Right ventricle myocardium inferior (tissue), 1 donor: ENCODE measurements at places on chromosomes 11 and 22.

DNA sequence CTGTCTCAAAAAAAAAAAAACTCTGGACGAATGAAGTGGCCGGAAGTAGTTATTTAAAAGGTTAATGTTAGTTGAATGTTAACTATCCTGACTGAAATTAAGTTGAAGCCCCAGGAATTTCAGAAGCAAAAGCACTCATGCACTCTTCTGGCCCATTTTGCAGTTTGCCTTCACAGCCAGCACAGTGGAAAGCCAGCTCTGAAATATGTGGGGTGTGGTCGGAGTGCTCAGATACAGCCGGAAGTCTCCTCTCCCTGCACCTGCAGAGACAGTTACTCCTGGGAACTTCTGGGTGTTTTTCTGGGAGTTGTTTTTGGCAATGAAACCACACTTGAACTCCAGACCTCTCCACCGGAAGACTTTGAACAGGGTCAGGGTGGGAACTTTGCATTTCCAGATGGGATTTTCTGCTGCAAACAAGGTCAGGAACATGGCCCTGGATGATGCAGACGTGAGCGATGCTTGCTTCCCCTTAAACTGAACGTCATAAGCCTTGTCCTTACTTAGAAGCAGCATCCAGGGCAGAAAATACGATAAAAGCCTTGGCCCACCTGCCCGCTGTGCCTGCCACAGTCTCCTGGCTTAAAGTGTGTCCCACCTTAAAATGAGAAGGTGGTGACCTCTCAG lies 21.5 kb upstream of the CABP2 start:
- DNase-seq: no peak

GRCh38 chr22:47606426-47606825 lies 844.0 kb downstream of the TBC1D22A start:
- DNase-seq: no peak

- DNase-seq: no peak
Observed at GRCh38 chr11:100984668-100985067, 144.9 kb downstream of the PGR start.

DNA sequence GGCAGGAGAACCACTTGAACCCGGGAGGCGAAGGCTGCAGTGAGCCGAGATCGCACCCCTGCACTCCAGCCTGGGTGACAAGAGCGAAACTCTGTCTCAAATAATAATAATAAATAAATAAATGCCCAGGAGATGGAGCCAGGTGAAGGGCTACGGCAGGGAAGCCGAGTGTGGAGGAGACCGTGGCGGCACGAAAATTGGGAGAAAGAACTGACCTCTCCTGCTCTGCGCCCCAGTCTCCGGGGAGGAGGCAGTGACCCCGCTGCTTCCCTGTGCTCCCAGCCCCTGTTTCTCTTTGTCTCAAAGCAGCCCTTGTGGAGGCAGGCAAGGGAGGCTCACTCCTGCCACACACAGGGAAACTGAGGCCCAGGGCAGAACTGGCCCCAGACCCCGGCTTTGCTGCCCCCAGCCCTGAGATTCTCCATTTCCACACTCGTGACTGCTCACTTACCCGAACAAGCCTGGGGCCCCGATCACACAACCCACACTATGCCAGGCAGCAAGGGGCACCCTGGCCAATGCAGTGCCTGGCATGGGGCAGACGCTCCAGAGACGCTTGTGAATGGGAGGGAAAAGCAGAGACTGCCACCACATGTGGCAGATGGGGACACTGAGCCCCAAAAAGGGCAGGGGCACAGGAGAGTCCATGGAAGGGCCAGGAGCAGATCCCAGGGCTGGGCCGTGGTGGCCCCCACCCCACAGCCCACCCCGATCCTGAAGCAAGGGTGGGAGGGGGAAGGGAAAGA lies 80.4 kb upstream of the PRR5 start:
- DNase-seq: no peak

GRCh38 chr11:11155962-11156815 lies 196.9 kb downstream of the CSNK2A3 start:
- DNase-seq: no peak

DNA sequence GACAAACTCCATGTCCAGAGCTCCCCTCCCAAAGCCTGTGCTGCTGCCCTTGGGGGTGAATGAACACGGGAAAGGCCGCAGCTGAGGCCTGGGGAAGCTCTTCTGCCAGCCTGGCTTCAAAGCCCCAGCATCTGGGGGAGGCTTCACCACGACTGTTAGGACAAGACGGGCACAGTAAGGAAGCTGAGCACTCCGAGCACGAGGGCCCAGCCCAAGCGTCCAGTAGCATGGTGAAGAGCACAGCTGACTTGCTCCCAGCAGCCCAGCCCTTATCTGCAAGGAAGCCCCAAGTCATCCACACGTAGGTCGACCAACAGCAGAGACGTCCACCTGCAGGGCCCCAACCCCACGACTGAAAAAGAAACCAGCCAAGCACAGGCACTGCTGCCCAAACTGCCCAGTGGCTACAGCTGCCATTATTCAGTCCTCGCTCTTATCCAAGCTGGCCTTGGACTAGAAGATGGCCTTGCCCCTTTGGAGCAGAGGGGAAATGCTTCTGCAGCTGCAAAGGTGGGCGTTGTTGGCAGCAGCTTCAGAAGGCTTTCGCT lies 62.5 kb downstream of the SHANK2 start:
- DNase-seq: no peak

- DNase-seq: no peak
Observed at GRCh38 chr11:102771351-102771750, 9.1 kb downstream of the MMP10 start.

DNA sequence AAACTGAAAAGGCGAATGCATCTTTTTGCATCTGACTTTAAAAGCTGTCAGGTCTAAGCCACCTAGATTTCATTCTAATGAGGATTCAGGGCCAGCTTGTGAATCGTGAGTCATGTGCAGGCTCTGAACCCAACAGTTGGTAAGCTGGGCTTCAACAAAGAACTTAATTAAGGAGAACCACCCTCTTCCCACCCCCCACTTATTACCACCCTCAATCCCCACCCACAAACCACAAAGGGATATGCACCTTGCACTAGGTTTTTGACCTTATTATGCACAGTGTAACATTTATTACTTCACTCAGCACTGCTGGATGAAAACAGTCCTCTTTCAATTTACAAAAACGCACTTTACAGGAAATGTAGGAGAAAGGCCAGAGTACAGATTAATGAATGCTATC lies 94.1 kb upstream of the LIN7C start:
- DNase-seq: no peak

GRCh38 chr11:66317322-66317722 lies 478 bp upstream of the CD248 start:
- DNase-seq: peak; percentile 73

DNA sequence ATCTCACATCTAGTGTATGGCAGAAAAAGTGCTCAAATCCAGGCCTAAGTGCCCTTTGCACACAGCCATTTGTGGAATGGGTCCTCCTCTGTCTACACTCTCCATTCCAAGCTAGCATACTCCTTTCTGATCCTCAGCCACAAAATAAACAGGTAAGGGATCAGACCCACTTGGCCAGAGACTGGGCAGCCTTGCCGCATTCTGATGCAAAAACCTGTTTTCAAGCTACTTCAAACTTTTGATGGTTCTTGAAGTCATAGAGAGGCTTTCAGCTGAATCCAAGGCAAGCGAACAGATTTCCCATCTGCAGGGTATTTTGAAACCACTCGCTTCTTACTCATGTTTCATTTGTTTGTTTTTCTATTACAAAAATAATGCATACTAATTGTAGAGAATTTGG lies 136.6 kb upstream of the NAV2 start:
- no peak for DNase-seq

GRCh38 chr11:96925862-96926261 lies 536.0 kb downstream of the JRKL start:
- no peak for DNase-seq

- no peak for DNase-seq
Observed at GRCh38 chr11:121237686-121238658, 54.6 kb upstream of the SC5D start.

GRCh38 chr11:125132596-125132995 lies 21.2 kb upstream of the TMEM218 start:
- no peak for DNase-seq

DNA sequence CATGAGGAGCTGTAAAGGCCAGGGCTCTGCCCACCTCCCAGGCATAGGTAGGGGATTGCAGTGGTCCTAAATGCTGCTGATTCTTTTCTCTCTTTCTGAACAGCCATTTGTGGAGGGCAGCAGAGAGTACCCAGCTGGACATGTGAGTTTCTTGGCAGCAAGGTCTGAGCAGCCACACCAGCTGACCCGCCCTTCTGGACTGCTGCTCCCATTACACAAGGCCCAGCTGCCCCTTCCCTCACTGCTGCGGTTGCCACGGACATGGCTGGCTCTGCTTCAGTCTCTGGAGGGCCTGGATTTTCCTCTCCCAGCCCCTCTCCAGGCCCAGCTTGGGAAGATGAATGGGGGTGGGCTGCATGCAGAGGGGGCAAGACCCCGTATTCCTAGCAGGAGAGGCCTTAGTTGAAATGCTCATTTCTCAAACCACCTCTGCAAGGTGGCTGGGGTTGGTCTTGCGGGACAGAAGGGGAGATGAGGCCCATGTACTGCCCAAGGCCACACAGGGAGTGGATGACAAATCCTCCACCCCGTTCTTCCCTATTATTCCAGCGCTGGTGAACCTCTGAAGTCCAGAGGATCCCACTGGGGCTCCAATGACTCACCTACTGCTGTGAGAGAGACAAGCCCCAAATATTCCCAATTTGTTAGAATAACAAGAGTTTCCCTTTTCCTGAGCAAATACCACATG lies 4.6 kb downstream of the LGALS12 start:
- DNase-seq: no peak

- peak; percentile 71 for DNase-seq
Observed at GRCh38 chr22:27799827-27800249, 1.7 kb downstream of the MN1 start.

DNA sequence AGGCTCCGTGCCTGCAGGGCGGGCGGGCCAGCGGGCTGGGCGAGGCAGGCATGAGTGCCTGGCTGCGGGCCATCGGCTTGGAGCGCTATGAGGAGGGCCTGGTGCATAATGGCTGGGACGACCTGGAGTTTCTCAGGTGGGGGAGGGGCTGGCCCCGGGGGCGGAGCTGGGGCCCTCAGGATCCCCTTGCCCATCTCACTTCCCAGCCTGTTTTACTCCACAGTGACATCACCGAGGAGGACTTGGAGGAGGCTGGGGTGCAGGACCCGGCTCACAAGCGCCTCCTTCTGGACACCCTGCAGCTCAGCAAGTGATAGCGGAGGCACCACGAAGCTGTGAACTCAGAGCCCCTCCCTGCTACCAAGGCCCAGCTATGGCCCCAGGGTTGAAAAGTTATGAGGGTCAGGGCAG lies 5.9 kb downstream of the PHOX2A start:
- peak; percentile 69 for DNase-seq

- peak; percentile 80 for DNase-seq
Observed at GRCh38 chr22:25741692-25742626, at the start of gene MYO18B. MYO18B (plus strand) TSS chr22:25742188; CDS start chr22:25761093, 18,905 bp downstream.

DNA sequence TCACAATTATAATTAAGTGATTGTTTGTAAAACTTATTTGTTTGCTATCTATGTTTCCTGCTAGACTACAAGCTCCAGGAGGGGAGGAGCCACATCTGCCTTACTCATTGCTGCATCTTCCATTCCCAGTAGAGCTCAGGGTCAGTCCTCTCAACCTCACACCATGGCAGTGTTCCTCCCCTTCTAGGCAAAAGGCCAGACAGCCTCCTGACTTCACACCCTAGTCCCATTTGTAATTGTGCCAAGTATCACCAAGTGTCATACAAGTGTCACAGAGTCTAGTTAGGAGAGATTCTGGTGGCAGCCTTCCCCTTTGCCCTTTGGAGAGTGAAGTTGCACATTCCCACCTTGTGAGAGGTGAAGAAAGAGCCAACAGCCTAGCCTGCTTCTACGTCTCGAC lies 490.4 kb downstream of the INSC start:
- DNase-seq: no peak

DNA sequence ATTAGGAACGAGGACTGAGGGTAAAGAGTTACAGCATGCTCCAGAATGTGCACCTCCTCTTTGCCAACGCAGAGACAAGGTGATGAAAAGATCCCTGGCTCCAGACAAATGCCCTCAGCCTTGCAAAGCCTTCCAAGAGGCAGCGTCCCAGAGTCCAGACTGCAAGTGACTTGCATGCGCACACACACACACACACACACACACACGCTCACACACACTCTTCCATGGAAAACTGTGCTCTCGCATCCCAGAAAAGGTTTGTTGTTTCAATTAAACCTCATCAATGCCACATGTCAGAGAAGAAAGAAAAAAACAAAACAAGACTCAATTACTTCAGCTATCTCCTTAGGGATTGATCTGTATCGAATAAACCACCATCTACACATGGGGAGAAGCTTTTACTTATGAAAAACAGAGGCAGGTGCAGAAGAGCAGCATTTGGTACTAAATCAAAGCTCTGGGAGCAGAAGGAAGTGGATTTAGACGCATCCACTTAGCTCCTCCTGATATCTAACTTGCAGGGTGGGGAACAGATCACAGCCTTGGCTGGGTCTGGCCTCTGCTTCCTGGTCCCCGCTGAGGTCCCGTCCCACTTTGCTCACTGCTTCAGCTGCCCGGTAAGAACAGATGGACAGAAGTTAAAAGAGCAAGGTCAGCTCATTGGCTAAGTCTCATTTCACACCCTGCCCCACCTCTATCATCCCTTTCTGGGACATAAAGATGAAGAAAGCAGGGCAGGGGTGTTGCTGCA lies 249.8 kb upstream of the BLID start:
- DNase-seq: peak; percentile 68

GRCh38 chr22:29032014-29032475 lies 29.6 kb downstream of the C22orf31 start:
- no peak for DNase-seq

DNA sequence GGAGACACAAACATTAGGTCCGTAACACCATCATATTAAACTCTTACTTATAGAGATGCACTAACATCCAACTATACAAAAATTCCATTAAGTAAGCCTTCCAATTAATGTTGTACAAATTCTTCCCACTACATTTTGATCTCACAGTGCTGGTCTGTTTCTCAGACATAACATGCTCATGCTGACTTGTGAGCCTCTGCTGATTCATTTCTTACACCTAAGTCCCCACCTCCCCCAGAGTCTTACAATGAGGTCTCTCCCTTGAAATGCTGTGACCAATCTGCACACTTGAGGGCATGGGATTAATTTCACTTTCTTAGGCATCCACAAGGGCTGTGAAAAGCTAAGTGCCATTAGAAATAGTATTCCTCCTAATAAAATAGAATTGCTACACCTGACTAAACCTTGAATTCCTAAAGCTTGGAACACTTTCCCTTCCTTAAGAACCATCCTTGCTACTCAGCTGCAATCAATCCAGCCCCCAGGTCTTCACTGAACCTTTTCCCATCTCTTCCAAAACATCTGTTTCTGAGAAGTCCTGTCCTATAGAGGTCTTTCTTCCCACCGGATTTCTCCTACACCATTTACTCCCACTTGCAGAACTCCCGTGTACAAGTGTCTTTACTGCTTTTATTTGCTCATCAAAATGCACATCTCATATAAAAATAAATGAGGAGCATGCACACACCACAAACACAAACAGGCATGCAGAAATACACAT lies 2.0 kb downstream of the HBG1 start:
- DNase-seq: no peak

- DNase-seq: no peak
Observed at GRCh38 chr11:92550411-92550810, 325.8 kb downstream of the FAT3 start.
